Activated T-cell treated with anti-CD3 and anti-CD28 coated beads for 1 hour (primary cell): ENCODE measurements at places on chromosomes 16 and 17.

DNA sequence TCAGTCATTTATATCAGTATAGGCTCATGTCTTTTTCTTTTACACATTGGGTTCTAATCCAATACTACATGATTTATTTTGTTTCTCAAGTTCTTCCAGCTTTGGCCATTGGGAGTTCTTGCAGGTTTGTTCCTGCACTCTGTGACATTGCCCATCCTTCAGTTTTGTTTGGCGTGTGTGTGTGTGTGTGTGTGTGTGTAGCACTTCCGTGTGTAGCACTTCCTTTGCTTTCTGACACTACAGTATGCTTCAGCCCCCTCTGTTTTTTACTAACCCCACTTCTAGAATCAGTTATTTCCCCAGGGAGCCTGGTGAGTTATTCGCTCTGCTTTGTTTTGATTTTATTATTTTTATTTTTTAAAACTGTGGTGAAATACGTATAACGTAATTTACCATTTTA is 75.6 kb upstream of the LGALS9 start:
- DNase-seq, result no peak

DNA sequence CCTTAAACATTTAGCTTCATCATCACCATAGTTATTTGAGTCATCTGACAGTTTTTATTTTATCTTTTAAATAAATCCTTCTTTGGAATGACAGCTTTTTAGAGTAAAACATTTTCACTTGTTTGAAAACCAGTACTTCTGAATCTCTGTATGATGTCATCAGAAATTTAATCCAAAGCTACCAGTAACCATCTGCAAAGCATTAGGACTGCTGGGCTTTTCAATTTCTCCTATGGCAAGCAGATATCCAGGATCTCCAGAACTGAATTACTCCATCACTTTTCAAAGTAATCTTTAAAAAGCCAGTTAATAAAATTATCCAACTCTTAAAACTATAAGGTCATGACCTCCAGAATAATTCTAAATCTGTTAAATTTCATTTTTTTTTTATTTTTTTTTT is 51.5 kb downstream of the CHCT1 start:
- DNase-seq, result no peak

DNA sequence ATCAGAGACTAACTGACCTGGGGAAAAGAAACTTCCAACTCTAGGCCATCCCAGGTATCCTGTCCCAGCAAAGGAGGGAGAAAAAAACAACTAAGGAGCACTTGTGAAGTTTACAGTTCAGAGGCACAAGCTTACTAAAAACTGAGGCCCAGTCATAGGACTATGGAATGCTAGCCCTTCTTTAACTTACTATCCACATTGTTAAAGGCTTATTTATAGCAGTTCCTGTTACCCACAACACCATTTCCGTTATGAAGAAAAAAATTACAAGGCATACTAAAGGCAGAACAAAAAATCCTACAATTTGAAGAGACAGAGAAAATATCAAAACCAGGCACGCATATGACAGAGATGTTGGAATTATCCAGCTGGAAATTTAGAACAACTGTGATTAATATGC is 159.1 kb downstream of the CDH11 start:
- no peak for DNase-seq

DNA sequence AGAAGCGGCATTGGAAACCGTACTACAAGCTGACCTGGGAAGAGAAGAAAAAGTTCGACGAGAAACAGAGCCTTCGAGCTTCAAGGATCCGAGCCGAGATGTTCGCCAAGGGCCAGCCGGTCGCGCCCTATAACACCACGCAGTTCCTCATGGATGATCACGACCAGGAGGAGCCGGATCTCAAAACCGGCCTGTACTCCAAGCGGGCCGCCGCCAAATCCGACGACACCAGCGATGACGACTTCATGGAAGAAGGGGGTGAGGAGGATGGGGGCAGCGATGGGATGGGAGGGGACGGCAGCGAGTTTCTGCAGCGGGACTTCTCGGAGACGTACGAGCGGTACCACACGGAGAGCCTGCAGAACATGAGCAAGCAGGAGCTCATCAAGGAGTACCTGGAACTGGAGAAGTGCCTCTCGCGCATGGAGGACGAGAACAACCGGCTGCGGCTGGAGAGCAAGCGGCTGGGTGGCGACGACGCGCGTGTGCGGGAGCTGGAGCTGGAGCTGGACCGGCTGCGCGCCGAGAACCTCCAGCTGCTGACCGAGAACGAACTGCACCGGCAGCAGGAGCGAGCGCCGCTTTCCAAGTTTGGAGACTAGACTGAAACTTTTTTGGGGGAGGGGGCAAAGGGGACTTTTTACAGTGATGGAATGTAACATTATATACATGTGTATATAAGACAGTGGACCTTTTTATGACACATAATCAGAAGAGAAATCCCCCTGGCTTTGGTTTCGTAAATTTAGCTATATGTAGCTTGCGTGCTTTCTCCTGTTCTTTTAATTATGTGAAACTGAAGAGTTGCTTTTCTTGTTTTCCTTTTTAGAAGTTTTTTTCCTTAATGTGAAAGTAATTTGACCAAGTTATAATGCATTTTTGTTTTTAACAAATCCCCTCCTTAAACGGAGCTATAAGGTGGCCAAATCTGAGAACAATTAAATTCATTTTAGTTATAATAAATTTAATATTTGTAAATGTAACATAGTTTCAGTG is 1.7 kb downstream of the HEXIM1 start:
- no peak for DNase-seq

- DNase-seq, result no peak
Measured at GRCh38 chr16:56792967-56793366, 63.0 kb downstream of the NUP93 start.

DNA sequence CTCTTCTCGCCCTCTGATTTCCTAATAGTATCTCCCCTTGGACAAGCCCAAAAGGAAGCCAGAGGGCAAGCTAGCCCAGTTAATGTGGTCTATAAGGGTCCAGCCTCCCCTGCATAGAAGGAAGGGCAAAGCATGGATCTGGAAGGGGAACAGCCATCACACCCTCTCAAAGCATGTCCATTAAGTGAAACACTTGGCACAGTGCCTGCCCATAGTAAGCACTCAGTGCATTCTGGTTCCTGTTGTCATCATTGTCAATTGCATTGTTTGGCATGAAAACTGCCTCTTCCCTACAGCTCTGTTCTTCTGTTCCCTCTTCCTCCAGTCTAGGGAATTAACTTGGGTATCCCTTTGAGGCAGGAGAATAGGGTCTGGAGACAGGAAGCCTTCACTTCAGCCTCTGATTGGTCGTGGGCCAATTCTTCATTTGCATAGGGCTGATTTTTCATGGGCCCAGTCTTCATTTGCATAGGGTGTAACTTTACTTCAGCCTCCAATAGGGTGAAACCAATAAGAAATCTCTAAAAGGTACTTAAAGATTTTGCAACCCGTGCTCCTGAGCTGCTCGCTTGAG is 81.4 kb downstream of the C17orf67 start:
- DNase-seq, result no peak

DNA sequence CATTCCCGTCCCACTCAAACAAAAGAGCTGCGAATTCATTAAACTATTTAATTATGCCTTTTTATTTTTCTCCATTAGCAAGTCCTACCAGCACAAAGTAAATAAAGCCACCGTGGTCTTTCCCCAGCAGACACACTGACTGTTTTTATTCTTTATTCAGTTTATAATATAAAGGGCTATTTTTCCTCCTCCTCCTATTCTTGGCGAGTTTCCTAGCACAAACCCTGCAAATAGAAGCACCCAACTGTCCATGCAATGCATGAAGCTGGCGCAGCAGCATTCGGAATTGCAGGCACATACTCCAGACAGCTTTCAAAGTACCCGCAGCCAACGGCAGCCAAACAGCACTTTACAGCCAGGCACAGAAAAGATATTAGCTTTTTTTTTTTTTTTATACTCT is 583.4 kb upstream of the PSMD7 start:
- DNase-seq, result no peak

- DNase-seq, result no peak
Measured at GRCh38 chr17:73013816-73014663, 78.4 kb downstream of the SLC39A11 start.

GRCh38 chr17:78278139-78278741 is 46.8 kb downstream of the TMEM235 start:
- no peak for DNase-seq

GRCh38 chr17:65533056-65533745 is 28.2 kb downstream of the AXIN2 start:
- no peak for DNase-seq

GRCh38 chr16:3458852-3459361 is 15.4 kb downstream of the NAA60 start:
- no peak for DNase-seq

- no peak for DNase-seq
Measured at GRCh38 chr17:50221266-50221863, 19.9 kb upstream of the COL1A1 start.

DNA sequence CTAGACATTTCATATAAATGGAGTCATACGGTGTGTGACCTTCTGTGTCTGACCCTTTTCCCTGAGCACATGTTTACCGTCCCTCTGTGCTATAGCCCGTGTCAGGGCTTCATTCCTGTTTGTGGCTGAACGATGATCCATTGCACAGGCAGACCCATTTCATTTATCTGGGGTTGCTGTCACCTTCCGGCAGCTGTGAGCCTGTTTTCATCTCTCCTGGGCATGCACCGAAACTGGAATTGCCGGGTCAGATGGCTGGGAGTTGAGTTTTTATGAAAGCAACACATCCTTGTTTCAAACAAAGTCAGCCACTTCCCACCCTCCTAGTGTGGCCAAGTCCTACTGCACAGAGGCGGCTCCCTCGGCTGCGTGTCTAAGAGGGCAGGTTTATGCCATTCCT is 25.5 kb downstream of the BAIAP2 start:
- no peak for DNase-seq

- DNase-seq, result no peak
Measured at GRCh38 chr16:79848719-79849118, 248.2 kb upstream of the MAF start.
